ENCODE measurements at places on chromosomes 12 and 14.

DNA sequence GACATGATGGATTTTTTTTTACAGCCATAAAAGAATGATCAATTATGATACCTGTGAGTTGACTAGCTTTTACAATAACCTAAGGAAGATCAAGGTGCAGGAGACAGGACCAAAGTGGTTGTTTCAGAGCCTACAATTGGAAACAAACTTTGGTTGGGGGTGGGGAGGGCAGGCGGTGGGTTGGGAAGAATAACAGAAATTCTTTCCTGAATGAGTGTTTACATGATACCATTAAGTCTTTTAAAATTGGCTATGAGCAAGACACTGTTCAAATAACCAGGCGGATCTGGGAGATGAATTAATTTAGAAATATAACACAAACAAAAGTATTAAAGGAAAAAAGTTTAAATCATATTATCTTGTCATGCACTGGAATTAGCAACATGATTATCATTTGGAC is 7.2 kb downstream of the NFYB start:
- no peak for DNase-seq

DNA sequence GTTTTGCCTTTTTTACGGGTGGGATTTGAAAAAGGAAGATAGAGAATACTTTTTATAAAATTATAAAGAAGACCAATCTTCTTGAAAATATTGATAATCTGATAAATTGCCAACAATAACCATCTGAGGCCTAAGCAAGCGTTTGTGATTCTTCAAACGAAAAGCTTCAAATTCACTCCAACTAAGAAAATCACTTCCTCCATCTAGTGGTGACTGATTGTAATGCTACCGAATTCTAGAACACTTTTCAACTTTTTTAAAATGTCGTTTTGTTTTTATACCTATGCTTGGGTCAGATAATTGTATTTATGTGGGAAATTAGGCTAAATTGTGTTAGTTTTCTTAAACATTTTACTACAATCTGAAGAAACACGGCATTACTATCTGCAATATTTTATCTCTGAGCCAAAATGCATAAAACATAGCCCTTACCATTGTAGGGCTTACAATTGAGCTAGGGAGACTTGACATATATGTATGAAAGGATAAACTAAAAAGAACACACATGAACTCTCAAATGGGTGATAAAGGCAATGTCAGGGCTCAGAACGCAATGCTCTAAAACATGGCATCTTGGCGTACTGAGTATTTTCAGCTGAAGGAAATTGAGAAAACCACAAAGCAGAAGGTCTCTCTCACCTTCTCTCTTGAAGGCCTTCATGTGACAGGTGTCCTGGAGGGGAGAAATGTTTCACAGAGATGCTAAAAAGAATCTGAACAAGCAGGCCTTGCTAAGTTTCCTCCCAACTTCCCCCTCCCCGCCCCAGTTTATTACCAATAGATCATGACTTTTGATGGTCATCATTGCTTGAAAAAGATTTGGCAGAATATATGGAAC is 36.8 kb upstream of the G2E3 start:
- DNase-seq = peak; percentile 14

DNA sequence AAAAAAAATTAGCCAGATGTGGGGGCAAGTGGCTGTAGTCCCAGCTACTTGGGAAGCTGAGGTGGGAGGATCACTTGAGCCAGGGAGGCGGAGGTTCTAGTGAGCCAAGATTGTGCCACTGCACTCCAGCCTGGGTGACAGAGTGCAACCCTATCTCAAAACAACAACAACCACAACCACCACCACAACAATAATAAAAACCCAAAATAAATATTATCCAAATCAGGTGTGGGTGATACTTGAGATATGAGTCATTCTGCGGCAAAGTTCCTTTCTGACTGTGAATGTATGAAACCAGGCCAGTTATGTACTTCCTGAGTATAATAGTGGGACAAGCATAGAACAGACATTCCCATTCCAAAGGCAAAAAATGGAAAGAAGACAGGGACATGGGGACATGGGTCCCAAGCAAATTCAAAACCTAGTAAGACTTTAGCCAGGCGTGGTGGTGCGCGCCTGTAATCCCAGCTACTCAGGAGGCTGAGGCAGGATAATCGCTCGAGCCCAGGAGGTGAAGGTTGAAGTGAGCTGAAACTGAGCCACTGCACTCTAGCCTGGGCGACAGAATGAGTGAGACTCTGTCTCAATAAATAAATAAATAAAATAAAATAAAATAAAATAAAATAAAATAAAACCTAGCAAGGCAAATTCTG is 9.7 kb upstream of the ERC1 start:
- DNase-seq = no peak

GRCh38 chr12:45098766-45099165 is 47.9 kb upstream of the DBX2 start:
- DNase-seq = peak; percentile 18

GRCh38 chr12:105330931-105331804 is 677 bp downstream of the C12orf75 start:
- peak; percentile 9 for DNase-seq

DNA sequence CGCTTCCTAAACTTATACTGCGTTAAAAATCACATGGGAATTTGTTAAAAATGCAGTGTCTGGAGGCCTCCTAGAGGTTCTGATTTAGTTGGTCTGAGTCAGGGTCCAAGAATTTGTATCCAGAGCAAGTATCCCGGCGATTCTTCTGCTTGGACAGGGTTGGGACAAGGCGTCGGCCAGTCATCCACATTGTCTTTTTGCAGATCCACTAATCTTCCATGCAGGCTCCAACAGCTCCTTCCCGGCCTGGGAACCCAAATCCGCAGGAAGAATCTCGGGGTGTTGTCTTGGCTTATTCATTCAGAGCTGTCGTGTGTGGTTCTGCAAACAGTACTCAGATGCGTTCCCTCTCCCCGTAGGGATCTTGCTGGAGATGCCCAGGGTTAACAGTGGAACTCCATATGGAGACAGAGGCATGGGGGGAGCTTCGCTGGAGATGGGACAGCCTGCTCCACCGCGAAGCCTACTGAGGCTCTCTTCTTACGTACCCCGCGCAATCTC is 25.3 kb downstream of the GPRC5D start:
- DNase-seq = no peak

DNA sequence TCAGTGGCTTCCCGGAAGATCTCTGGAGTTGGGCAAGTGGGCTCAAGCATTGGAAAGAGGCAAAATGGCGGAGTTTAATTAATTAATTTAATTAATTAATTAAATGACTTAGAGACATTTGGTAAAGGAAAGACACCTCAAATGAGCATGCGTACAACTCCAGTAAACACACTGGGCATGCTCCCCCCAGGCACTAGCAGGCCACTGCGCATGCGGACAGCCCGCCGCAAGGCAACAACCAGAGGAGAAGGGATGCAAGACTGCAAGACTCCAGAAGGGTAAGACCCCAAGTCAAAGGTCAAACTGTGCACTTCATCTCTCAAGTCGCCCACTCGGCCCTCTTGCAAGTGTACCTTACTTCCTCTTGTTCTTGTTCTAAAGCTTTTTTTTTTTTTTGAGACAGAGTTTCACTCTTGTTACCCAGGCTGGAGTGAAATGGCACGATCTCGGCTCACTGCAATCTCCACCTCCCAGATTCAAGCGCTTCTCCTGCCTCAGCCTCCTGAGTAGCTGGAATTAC is 57.8 kb upstream of the PSMC1 start:
- no peak for DNase-seq

DNA sequence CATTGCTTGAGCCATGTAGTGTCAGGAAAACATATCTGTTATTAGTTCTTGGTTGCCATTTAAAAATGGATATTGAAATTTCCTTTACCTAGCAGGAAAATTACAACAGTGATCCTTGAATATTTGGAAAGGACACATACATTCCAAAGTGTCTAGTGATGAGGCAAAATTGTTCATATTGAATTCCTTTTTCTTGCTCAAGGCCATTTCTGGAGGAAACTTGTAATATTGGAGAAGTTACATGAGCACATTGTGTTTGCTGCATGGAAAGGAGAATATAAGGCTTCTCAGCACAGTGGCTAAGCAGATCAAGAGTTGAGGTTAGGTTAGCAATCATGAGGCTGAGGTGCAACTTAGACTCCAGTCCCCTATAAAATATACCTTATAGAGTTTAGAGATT is 121.9 kb downstream of the PDE3A start:
- no peak for DNase-seq

DNA sequence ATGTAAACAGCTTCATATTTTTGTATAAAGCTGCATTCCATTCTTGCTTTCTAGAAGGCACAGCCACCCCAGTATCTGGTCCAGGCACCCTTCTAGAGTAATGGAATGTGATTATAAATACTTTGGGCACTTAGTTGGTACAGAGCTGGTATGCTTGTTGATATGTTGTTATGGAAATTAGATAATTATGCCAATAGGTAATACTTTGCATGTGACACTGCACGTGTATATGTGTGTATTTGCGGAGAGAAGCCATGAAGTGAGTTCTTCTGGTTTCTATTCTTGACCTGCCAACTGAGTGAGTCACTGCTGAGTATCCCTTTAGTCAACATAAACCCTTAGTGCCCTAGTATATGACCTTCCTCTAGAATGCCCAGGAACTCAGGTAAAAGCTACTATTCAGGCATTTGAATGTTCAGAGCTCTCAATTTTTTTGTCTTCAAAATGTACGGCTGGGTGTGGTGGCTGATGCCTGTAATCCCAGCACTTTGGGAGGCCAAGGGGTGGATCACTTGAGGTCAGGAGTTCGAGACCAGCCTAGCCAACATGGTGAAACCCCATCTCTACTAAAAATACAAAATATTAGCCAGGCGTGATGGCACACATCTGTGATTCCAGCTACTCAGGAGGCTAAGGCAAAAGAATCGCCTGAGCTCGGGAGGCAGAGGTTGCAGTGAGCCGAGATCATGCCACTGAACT is 6.2 kb upstream of the TCP11L2 start:
- no peak for DNase-seq

DNA sequence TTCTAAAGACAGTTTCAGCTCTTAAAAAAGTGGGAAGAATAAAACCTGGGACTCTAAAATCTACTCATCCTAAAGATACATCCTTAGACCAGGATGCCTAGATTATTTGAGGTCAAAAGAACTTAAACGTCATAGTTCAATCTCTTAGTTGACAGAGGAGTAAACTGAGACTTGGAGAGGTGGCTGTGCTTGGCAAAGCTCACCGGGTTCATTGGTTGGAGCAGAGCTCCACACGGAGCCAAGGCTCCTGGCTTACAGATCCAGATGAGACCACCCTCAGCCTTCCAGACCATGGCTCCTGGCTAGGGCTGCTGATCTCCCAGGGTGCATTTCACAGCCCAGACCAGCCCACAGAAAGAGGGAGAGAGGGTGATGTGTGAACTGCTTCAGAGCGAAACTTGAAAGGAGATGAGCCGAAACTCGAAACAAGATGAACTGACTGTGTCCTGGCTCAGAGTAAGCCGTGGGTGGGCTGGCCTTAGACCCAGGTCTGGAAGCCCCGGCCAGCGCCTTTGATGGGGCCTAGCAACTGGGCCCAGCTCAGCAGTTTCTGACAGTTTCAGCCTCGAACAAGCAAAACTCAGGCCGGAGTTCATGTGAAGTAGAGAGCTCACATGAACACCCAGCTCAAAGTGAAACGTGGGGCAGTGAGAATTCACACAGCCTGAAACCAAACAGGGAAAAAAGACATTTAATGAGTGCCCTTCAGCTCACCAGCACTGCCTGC is 1044.8 kb downstream of the BCL11B start:
- DNase-seq = no peak

- DNase-seq = no peak
These were observed 86.9 kb downstream of the RIN3 start for GRCh38 chr14:92600318-92601053.

DNA sequence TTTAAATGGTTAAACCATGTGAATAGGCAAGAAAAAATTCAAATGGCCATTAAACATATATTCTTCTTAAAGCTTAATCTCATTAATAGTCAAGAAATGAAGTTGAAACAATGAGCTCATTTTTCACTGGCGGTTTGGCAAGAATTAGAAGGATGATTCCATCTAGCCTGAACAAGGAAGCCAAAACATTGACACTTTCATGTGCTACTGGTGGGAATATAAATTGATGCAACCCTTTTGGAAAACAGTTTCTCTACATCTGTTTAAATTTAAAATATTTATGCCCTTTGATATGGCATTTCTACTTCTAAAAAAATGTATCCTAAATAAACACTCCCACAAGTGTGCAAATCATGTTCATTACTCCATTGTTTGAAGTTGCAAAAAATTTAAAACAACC is 174.7 kb upstream of the HIF1A start:
- no peak for DNase-seq

GRCh38 chr12:632102-632696 is 31.0 kb downstream of the NINJ2 start:
- no peak for DNase-seq

- DNase-seq = no peak
These were observed 49.4 kb downstream of the CD9 start for GRCh38 chr12:6249580-6249979.

DNA sequence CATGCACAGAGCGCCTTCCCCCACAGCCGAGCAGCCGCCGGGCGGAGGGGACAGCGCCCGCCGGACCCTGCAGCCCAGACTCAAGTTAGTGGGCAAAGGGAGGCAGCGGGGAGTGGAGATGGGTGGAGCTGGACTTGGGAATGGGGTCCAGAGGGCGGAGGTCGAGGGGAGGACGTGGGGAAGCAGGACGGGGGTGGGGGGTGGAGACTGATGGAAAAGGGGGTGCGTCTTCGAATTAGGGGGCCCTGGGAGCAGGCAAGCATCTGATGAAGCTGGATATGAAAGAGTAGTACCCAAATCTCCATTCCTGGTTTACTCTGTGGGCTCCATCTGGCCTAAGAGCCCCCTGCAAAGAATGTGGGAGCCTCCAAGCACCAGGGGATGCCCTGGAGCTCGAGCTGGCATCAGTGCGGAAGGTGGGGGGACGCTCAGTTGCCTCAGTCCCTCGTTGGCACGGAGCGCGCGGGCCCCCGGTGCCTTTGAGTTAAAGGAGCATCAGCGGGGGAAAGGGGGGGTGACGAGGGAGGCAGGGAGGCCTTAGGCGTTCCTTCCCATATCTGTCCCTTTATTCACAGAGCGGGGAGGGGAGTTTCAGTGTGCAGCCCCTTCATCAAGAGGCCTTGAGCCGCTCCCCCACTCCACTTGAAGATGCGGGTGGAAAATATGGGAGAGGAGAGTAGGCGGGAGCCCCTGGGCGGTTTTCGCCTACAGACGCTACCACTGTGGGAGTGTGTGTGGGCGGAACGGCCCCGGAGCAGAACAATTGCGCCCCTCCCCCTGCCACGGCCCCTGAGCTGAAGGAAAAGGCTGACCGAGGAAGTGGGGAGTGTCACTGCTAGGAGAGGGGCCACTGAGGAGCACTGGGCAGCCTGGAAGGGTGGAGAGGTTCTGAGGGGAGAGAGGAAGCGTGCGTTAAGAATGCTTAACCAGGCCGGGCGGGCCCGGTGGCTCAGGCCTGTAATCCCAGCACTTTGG is 644 bp downstream of the NAB2 start:
- no peak for DNase-seq

DNA sequence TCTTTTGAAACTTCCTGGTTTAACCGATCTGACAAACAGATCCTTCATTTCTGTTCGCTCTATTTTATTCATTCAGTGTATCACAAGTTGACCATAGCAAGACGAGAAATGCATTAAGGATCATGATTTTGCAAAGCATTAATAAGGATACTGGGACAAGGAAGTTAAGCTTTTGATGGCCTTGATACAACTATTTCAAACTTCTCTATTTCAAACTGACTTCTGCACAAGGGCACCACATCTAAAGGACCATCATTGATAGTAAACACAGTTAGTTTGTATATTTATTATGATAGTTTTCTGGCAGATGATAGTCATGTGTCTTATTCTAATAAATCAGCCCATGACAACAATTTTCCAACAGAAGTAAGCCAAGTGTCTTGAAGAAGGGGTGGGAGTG is 25.8 kb upstream of the PLXNC1 start:
- DNase-seq = no peak

GRCh38 chr12:126354633-126355032 is 1289.4 kb downstream of the AACS start:
- no peak for DNase-seq

GRCh38 chr14:91035855-91036254 is 24.6 kb downstream of the RPS6KA5 start:
- no peak for DNase-seq
